Activated naive CD4-positive, alpha-beta T cell treated with anti-CD3 and anti-CD28 coated beads, Interleukin-2, amount 50 U/mL, for 16 hours (primary cell): ENCODE measurements at places on chromosomes 16 and 17.

GRCh38 chr17:18951941-18952842, at the start of gene SLC5A10:
TSS of gene SLC5A10 (plus strand) at chr17:18952165. CDS start at chr17:18952206, 41 bp downstream.
- DNase-seq: no peak

DNA sequence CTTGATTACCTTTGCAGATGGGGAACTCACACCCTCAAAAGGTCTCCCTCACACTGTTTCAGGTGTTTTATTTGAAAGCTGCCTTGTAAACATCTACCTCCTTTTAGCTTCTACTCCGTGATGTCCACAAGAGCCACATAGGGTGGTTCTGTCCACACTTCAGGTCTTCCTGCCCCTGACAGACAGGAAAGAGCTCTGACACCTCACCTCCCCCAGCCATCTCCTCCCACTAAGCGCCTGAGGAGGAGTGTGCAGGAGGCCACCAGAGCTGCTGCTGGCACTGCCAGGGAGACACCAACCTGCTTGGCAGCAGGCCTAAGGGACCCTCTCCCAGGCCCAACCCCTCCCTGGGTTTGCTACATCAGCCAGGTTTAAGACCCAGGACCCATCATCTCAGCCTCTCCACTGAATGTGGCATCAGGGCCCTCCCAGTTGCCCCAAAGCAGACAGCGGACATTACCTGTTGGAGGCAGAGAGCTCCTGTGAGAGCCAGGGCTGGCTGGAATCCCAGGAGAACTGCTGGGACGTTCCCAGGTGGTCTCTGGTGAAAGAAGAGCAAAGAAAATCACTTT, 76.4 kb upstream of the RCVRN start:
- DNase-seq: no peak

- no peak for DNase-seq
These were observed 2.3 kb downstream of the RND2 start for GRCh38 chr17:43027091-43028032.

GRCh38 chr16:54654429-54654828, 276.2 kb upstream of the IRX5 start:
- no peak for DNase-seq

DNA sequence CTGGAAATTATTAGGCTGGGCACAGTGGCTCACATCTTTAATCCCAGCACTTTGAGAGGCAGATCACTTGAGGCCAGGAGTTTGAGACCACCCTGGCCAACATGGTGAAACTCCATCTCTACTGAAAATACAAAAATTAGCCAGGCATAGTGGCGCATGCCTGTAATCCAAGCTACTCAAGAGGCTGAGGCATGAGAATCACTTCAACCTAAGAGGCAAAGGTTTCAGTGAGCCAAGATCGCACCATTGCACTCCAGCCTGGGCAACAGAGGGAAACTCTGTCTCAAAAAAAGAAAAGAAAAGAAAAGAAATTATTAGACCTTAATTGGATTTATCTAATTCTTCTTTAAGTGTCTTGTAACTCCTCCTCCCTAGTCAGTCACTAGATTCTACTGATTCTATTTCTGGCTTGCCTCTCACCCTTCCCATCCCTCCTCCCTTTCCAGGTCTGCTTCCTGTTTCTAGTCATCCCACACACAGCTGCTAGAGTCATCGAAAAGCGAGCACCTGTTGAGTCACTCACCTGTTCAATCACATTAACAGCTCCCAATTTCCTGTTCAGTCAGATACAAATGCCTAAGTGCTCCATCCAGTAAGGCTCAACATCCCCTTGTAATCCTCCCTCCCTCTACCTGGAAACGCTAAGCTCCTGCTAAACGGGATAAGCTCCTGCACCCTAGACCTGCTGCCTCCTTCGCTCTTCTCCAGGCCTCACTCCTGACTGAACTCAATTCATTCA, 34.6 kb downstream of the ERN1 start:
- DNase-seq: no peak

GRCh38 chr16:55728797-55729196, 73.0 kb downstream of the SLC6A2 start:
- no peak for DNase-seq

DNA sequence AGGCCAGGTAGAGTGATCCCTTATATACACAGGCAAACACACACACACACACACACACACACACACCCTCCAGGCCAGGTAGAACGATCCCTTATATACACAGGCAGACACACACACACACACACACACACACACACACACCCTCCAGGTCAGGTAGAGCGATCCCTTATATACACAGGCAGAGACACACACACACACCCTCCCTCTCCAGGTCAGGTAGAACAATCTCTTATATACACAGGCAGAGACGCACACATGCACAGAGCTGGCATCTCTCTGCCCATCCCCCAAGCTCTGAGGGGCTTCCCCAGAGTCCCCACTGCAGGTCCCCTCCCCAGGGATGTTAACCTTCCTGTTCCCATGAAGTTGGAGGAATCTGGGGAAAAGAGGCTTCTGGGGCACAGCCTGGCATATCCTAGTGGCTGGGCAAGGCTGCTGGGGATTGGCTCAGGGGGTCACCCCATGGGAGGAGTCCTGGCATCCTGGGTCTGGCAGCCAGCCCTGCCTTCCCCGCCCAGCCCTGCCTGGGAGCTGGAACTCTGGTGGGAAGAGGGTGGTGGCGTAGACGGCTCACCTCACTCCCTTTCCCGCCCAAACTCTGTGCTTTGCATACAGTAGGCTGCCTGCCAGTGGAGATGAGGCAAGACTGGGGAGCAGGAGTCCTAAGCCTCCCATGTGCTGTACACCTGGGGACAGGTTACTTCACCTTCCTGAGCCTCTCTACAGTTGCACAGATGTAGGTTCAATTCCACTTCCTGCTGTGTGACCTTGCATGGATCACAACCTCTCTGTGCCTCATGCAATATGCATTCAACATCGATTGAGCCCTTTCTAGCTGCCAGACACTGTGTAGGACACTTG, 41.8 kb downstream of the TEKT5 start:
- DNase-seq: no peak

GRCh38 chr17:34820248-34820801, 140.9 kb downstream of the CCT6B start:
- DNase-seq: no peak

DNA sequence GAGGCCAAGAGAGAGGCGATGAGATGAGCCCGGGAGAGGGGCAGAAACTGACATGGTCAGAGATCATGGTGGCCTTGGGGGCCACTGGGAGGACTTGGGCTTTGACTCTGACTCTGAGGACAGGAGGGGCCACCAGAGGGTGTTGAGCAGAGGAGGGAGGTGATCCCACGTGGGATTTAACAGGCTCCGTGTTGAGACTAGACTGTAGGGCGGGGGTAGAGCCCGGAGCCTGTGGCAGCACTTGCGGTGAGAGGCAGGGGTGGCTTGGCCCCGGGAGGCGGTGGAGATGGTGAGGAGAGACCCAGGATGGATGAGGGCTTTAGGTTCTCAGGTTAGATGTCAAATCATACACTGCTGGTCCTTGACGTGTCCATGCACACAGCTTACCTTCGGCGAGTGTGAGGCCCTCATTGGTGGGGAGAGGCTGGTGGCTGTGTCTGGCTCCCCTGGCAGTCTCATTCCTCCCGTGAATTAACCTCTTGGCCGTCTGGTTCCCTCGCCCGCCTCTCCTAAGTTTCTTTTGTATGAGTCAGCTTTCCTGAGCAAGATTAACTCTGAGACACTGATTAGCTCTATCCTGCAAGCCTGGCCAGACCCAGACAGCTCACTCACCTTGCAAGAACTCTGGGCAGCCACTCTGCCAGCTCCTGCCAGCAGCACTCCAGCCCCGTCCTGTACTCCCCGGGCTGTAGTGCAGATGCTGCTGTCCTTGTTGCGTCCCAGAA, 39.7 kb downstream of the VPS35L start:
- no peak for DNase-seq

GRCh38 chr16:1053121-1053521, 19.4 kb upstream of the SSTR5 start:
- no peak for DNase-seq

DNA sequence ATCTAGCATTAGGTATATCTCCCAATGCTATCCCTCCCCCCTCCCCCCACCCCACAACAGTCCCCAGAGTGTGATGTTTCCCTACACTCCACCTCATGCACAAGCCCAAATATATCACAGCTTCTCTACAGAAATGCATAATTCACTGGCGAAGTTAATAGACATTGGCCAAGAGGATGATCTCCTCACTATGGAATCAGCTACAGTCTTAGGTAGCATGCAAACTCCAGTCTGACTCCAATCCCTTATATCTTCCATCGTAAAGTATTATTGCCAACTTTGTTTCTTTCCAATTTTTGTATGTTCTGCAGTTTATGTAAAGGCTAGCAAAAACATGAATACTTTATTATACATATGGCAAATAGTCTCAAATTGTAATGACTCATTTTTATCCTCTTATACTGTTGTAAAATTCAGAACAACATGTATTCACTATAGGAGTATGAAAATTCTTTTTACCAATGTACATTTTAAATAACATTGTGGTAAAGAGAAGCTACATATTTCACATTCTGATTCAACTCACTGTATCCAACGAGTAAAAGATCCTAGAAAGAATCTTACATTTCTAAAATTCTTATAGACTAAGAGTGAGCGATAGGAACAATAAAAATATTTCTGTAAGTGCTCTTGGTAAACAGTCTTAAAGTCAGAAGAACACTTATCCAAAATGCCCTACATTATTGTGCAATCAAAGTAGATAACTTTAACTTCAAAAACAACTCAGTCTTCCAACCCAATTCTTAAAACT, 871 bp downstream of the ABCA8 start:
- DNase-seq: no peak

DNA sequence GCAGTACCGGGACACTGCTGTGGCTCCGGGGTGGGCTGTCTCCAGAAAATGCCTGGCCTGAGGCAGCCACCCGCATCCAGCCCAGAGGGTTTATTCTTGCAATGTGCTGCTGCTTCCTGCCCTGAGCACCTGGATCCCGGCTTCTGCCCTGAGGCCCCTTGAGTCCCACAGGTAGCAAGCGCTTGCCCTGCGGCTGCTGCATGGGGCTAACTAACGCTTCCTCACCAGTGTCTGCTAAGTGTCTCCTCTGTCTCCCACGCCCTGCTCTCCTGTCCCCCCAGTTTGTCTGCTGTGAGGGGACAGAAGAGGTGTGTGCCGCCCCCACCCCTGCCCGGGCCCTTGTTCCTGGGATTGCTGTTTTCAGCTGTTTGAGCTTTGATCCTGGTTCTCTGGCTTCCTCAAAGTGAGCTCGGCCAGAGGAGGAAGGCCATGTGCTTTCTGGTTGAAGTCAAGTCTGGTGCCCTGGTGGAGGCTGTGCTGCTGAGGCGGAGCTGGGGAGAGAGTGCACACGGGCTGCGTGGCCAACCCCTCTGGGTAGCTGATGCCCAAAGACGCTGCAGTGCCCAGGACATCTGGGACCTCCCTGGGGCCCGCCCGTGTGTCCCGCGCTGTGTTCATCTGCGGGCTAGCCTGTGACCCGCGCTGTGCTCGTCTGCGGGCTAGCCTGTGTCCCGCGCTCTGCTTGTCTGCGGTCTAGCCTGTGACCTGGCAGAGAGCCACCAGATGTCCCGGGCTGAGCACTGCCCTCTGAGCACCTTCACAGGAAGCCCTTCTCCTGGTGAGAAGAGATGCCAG, 12.9 kb downstream of the STH start:
- no peak for DNase-seq

- no peak for DNase-seq
These were observed 11.7 kb downstream of the RNF213 start for GRCh38 chr17:80272366-80272765.

- DNase-seq: no peak
These were observed 10.3 kb upstream of the TNS4 start for GRCh38 chr17:40511667-40512220.

DNA sequence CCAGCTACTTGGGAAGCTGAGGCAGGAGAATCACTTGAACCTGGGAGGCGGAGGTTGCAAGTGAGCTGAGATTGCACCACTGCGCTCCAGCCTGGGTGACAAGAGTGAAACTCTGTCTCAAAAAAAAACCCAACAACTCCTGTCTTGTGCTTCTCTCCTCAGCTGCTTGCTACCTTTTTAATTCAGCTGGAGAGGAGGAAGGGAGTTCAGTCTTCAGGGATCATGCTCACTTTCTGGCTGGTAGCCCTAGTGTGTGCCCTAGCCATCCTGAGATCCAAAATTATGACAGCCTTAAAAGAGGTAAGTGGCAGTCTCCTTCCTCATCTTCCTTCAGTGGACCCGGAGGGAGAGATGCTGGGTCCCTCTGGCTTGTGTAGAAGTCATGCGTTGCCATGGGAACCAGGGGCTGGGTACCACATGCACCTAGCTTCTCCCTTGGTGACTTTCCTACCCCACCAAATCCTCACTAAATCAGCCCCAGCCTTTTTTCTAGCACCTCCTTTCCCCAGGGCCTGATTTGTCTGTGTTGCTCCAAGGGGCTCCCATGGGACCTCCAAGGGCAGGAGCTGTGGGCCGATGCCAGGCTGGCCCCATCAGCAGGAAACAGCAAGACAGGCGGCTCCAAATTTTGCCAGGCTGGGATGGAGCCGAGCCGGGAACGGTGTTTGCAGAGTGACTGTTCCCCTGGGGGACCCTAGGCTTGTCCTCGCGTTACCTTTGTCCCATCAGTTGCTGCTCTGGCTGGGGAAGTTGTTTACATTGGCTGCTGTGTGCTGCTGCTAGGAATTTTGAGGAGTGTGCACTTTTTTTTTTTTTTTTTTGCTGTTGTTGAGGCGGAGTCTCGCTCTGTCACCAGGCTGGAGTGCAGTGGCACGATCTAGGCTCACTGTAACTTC, 65.2 kb downstream of the ABCC1 start:
- DNase-seq: no peak

- no peak for DNase-seq
These were observed 130.7 kb downstream of the C16orf95 start for GRCh38 chr16:87186446-87186845.
